Stimulated activated CD8-positive, alpha-beta memory T cell treated with anti-CD3 and anti-CD28 coated beads, Interleukin-2, amount 100 ng/mL, for 48 hours (primary cell): ENCODE measurements at places on chromosomes 5 and 9.

DNA sequence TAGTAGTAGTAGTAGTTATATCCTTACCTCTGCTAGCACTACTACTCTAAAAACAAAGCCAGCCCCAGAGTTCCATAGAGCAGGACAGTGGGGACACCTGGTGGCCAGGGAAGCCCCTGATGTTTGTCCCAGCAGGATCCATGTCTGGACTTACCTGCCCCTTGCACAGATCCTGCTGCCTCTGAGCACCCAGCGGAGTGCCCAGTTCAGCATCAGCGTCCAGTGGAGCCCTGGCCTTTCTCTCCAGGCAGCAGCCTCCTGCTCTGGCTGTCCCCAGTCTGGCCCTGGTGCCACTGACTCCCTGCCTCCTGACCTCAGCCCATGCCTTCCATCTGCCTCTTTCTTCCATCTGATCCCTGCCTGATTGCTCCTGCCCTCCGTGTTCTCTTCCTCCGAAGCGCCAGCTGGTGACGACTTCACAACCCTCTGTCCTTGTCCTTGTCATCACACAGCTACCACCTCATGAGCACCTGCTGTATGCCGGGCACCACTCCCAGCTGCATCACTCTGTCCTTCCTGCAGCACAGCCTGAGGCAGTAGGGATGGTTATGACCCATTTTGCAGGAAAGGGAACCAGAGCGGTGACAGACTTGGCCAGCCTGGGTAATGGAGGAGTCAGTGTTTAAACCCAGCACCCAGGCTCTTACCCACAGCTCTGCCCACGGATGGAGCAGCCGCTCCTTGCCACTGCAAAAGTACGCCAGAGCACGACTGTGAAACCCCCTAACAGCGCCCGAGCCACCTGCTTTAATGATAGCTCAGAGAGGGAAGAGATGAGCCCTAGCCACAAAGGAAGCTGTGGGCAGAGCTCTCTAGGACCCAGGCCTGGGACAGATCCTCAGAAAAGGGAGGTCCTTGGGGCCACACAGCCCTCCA lies 11.5 kb downstream of the SARDH start:
- DNase-seq, result peak; percentile 47

- no peak for DNase-seq
Measured at GRCh38 chr5:160233215-160233614, 3.9 kb downstream of the FABP6 start.

- no peak for DNase-seq
Measured at GRCh38 chr5:133202066-133202665, 150.4 kb downstream of the HSPA4 start.

DNA sequence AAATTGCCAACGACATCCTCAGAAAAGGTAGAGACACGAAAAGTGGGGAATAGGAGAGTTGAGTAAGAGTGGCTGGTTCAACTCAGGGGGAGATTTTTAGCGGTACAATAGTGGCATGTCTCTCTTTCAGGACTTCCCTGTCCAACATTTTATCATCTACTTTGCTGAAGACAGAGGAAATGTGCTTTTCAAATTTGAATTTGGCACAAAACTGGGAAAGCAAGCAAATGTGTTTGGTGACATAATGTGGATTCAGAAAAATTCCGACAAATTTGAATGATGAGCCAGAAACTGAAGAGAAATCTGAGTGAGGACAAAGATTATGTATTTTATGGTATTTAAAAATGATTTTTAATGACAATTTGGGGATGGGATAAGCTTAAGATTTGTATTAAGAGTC lies 33.6 kb upstream of the ZNF608 start:
- no peak for DNase-seq

- no peak for DNase-seq
Measured at GRCh38 chr9:78769690-78770089, 472.8 kb downstream of the PSAT1 start.

DNA sequence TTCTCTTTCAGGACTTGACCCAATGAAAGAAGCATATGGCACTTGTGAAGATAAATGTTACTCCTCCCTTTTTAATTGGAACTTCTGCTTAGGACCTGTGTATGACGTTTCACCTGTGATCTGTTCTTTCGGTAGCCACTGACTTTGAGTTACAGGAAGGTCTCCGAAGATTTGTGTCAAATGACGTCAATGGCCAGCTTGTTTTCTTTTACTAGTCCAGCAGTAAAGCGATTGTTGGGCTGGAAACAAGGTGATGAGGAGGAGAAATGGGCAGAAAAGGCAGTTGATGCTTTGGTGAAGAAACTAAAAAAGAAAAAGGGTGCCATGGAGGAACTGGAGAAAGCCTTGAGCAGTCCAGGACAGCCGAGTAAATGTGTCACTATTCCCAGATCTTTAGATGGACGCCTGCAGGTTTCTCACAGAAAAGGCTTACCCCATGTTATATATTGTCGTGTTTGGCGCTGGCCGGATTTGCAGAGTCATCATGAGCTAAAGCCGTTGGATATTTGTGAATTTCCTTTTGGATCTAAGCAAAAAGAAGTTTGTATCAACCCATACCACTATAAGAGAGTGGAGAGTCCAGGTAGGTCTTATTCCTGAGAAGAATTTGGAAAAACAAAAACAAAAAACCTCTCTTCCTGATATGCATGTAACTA lies 21.1 kb downstream of the SMAD5 start:
- no peak for DNase-seq

GRCh38 chr5:114419067-114419388 lies 57.2 kb downstream of the KCNN2 start:
- DNase-seq, result no peak

GRCh38 chr5:36507332-36507952 lies 99.0 kb upstream of the SLC1A3 start:
- DNase-seq, result peak; percentile 64

DNA sequence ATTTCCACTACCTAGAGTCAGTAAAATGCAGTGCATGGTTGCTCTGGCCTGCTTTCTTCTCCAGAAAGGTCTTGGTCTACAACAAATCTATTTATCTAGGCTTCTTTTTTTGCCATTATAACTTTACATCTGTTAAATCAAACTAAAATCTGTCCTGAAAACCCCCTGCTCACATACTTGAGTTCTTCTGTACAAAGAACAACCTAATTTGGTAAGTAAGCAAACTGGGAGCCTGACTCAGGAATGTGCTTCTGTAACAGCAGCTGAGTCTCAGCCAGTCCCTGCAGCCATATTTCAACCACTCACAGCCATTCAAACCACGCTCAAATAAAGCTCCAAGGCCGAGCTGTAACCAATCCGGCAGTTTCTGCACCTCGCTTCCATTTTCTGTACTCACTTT lies 95.8 kb downstream of the PLPP1 start:
- no peak for DNase-seq

GRCh38 chr9:91724609-91725505 lies 225.2 kb downstream of the ROR2 start:
- DNase-seq, result no peak

DNA sequence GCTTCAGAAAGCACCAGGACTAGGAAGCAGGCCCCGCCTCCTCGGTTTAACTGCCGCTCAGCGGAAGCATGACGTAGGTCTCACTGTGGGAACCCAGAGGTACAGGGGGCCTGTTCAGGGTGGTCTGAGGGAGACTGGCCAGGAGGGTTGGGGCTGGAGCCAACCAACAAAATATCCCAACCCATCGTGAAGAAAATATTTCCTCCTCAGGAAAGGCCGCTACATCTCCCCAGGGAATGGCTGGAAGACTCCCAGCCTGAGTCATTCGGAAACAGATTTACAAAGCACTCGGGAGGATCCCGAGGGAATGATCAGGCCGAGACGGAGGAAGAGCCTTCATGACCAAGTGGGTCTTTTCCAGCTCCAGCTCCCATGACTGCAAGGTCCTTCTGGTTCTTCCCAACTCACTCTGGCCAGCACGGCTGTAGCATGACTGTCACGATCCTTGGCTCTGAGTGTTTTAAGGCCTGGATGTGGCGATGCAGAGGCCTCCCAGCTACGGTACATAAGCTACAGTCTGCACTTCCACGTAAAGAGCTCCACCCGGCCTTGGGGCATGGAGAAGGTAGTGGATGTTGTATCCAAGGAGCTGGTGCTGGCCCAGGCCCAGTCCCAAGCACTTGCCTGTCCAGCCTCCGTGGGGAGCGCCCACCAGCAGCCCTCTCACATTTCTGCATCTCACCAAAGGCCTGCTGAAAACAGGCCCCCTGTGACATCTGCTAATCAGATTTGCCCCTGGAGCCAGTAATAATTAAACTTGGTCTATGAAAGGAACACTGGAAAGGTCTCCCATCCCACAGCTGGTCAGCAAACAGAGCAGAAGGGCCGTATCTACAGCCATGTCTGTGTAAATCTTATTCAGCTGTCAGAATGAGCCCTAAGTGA lies 100.6 kb downstream of the LHFPL2 start:
- DNase-seq, result no peak

DNA sequence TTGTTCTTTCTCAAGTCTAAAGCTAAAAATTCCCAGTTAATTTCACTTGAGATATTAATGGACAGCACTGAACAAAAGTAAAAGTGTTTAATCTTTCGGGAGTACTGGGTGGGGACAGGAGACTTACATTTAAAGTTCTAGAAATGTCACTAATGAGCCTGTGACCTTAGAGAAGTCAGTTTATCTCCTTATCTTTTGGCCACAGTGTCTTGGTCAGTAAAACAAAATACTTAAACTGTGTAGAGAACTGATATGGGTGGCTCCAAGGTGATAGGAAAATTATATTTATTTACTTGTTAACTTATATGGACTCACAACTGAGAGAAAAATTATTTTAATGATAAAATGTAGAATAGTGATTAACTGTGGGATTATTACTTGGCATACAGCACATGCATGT lies 8.9 kb downstream of the IPO11 start:
- DNase-seq, result no peak

DNA sequence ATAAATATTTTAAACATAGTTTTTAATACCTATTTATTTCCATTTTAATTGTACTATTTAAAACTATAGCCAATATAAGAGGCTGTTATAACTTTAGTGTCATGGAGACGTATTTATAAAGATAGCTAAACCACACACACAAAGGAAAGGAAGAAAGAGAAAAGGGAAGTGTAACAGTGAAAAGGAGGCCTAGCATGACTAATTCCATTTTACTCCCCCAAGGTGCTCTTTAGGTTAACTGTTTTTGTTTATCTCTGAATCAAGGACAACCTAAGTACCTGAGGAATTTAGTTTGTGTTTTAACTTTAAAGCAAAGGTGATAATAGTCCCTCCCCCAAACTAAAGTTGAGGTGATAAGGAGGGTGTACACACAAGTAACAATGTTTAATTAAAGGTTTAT lies 1188.9 kb upstream of the C9orf72 start:
- no peak for DNase-seq

- no peak for DNase-seq
Measured at GRCh38 chr5:37994729-37995128, 154.9 kb upstream of the GDNF start.

- no peak for DNase-seq
Measured at GRCh38 chr9:110604171-110604601, 24.6 kb upstream of the SVEP1 start.

- DNase-seq, result no peak
Measured at GRCh38 chr5:136598802-136599404, 233.6 kb upstream of the TRPC7 start.

DNA sequence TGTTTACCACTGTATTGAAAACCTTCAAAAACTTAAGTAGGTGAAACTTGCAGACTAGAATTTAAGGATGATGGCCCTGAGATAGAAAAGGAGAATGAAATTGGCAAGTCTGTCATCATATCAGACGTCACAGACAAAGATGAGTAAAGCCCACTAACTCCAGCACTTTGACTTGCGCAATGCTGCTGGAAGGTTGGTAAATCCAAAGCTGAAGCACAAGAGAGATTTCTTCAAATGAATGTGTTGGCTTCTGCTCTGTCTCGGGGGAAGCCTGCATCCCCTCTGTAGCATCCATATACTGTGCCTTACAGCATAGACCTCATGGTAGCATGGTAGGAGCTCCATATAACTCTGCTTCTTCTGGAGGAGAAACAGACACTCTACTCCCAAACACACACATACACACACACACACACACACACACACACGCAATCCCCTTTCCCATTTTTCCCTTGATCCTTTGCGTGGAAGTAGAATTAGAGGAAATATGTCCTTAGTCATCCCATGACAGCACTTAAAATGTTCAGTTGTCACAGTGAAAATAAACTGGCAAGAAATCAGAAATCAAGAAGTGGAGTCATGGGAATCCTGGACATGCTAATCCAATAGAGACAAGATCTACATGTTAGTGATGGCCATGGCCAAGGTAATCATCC lies 241.5 kb downstream of the NR3C1 start:
- no peak for DNase-seq

- DNase-seq, result no peak
Measured at GRCh38 chr5:125152044-125152443, 405.6 kb upstream of the ZNF608 start.

GRCh38 chr5:78005021-78005785 lies 229.1 kb upstream of the TBCA start:
- no peak for DNase-seq

DNA sequence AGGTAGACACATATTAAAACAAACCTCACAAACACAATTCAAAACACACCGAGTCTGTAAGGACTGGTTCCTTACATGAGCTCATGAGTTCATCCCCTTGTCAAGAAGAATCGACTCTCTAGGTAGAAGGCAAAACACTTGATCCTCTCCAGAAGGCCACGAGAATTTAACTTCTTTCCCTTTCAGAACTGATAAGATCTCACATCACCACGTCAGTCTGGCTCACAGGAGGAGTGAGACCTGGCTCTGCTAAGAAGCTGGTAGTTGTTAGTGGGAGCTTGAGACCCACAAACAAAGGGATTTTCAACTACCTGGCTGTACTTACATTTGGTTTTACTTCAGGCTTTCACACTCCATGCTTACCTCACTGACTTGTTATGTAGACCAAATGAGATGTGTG lies 459.2 kb downstream of the ARHGEF28 start:
- DNase-seq, result no peak

DNA sequence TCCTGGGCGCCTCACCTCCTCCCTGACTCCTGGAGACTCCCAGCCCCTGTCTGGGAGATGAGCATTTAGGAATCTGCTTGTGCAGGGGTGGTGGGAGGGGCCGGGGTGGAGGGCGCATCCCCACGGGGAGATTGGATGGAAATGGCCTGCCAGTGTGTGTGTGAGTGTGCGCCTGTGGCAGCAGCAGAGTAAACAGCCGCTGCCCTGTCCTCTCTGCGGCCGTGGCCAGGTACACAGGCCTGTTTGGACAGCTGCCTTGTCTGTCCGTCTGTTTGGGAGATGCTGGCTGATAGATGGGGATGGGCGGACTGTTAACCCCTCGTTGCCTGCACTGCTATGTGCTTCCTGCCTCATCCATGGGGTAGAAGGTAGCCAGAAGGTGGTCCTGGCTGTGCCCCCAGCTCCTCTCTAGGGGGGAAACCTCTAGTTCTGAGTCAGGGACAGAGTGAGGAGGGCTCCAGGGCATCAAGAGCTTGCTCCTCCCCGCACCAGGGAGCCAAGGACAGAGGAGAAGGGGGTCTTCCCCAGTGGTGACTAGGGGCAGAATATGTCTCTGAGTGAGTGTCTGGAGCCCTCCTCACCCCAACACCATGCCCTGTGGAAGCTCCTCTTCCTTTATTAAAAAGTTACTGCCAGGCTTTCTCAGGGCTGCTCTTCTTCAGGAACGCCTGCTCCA lies 60.1 kb downstream of the LMX1B start:
- no peak for DNase-seq
